Endothelial cell (in vitro differentiated cells): ENCODE measurements at places on chromosomes 2 and 18.

- DNase-seq = no peak
These were observed 12.7 kb upstream of the CABLES1 start for GRCh38 chr18:23122334-23123229.

DNA sequence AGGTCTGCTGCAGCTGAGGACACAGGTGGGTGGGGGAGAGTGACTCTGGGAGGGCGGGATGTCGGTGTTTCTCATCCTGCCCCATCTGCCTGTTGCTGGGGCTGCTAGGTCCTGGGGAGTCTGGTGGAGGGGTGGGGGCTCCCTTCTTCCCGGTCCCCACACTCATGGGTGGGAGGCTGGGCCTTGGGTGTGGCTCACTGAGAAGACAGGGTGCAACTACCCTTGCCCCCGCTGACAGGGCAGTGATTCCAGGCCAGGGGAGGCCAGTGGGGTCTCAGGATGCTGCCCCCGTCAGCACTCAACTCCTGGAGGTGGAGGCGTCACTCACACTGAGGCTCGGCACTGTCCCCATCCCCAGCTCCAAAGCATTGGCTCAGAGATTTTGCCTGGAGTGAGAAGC lies 7.7 kb upstream of the NFATC1 start:
- no peak for DNase-seq

DNA sequence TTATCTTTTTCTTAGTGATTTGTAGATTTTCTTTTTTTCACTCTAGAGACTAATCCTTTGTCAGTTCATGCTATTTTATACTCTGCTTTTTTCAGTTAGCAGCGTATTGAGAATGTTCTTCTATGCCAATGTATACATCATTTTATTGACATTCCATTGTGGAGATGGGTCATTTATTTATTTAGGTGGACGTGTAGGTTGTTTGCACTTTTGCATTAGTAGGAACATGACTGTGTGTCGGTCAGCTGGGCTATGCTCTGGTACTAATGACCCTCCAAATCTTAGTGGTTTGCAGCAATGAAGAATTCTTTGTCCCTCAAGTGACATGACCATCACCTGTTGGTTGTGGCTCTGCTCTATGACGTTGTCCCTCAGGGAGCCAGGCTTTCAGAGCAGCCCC lies 33.6 kb downstream of the HPCAL1 start:
- DNase-seq = no peak

GRCh38 chr2:85997017-85997970 lies 108.4 kb downstream of the POLR1A start:
- DNase-seq = no peak

- DNase-seq = no peak
These were observed 93.2 kb downstream of the SOCS6 start for GRCh38 chr18:70382017-70382416.

DNA sequence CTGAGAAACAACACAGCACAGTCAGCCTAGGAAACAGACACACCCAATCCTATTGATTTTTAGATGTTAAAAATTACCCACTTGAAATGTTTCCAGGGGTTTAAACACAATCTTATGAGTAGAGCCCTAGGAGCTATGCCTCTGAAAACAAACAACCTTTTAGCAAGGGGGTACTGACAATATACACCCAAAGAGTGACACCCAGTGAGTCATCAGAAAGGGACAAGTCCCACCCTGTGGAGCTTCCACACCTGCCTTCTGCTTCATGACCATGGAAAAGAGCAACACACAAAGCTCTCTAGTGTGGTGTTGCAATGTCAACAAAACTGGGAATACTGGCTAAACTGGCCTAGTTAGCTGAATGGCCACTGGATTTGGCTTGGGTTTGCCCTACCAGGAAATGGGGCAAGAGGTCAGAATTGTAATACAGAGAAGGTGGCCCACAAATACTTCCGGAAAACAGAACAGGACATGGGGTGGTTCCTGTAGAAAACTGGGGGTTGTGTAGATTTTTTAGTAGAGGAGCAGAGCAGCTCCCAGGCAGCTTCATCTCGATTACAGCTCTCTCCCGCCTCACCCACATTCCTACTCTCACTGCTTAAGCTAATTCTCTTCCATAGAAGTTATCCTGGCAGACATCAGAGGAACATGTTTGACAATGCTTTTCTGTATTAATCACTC lies 98.2 kb downstream of the GAREM1 start:
- no peak for DNase-seq

GRCh38 chr18:34943587-34943986 lies 97.6 kb upstream of the MAPRE2 start:
- DNase-seq = no peak

GRCh38 chr2:201233812-201234662 lies 26.3 kb upstream of the CASP8 start:
- DNase-seq = no peak

- no peak for DNase-seq
These were observed 269.1 kb downstream of the TMX3 start for GRCh38 chr18:68445668-68446426.

DNA sequence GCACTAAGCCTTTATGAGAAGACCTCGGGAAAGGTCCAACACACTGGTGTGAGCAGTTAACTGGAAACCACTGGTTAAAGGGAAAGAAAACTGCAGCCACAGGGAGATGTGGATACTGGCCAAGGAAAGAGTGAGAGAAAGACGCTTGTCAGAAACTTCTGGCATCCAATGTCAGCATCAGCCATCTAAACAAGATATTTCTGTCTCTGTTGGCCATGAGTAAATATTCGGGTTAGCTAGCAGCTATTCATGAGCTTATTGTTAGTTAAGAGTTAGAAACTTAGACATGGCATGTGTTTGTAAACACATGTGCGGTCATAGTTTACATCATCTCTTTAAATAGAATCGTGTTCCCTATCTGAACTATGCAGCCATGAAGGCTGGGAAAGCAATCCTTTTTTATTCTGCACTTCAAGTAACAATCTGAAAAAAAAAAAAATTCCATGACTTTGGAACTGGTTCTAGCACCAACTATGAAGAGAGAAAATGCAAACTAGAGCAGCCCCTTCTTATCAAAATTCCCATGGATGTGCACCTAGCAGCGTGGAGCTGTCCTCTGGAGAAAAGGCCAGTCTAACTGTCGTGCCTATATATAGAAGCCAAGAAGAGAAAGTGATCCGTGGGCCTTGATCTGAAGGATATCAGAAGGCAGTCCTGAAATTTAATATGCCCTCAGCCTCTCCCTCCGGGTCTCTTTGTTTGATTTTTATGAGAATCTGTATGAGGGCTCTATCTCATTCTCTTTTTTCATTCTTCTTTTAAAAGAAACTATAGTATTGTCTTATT lies 84.0 kb upstream of the RFX8 start:
- no peak for DNase-seq

DNA sequence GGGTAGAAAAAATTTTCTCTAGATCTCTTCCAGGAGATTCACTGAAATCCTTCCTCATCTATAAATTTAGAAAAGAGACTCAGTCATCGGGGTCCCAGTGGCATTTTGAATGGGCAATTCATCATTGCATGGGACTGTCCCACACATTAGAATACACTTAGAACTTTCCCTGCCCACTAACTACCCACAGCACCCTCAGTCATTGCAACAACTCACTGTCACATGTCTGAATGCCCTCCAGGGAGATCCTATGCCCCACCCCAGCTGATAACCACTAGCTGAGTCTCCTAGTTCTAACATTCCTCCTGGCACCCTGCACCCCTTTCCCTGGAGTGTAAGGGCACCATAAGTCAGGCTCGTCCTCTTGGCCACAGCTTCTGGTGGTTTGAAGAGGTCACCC lies 89.6 kb downstream of the INSIG2 start:
- DNase-seq = no peak

- no peak for DNase-seq
These were observed 22.2 kb downstream of the DDX1 start for GRCh38 chr2:15613736-15614429.

DNA sequence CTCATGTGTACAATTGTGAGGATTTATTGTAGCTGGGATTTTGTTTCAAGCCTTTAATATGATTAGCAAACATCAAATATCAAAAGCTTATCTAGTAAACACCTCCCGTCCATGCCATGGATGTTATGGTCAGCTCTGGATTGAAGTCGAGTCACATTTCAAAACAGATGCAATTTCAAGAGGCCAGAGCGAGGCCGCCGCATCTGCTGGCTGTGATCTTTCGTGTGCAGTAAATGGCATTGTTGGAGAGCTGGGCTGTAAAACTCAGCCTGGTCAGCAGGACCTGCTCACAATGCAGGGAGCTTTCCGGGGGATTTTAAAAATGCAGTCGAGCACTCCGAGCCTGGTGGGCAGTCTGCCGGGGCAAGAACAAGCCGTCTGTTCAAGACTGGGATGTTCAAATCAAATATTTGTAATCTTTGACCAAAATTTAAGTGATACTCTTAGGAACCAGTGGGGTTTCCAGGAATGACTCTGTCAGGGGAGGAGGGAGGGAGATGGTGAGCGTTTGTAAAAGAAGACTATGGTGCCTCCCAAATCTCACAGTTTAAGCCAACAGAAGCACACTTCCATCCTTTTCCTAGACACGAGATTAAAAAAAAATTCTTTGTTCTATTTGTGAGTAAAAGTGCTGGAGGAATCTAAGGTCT lies 97.6 kb downstream of the MYCN start:
- DNase-seq = no peak

- DNase-seq = no peak
These were observed 69.0 kb downstream of the TXNL1 start for GRCh38 chr18:56569416-56569815.

DNA sequence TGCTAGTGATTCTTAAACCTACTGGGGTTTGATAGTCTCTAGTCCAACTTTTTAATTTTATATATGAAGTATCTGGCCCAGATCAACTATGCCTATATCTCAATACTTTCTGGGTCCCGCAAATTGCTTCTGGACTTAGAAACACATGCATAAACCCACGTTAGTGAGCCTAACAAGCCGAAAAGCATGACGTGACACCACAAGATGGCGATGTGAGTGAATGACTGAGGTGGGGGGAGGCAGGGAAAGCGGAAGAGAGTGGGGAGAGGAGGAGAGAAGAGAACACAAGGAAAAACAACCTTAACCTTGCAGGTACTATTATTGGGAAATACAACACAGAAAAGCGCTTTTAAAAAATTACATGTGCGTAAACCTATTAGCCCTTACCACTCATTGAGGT lies 13.8 kb downstream of the PDIA6 start:
- DNase-seq = no peak

DNA sequence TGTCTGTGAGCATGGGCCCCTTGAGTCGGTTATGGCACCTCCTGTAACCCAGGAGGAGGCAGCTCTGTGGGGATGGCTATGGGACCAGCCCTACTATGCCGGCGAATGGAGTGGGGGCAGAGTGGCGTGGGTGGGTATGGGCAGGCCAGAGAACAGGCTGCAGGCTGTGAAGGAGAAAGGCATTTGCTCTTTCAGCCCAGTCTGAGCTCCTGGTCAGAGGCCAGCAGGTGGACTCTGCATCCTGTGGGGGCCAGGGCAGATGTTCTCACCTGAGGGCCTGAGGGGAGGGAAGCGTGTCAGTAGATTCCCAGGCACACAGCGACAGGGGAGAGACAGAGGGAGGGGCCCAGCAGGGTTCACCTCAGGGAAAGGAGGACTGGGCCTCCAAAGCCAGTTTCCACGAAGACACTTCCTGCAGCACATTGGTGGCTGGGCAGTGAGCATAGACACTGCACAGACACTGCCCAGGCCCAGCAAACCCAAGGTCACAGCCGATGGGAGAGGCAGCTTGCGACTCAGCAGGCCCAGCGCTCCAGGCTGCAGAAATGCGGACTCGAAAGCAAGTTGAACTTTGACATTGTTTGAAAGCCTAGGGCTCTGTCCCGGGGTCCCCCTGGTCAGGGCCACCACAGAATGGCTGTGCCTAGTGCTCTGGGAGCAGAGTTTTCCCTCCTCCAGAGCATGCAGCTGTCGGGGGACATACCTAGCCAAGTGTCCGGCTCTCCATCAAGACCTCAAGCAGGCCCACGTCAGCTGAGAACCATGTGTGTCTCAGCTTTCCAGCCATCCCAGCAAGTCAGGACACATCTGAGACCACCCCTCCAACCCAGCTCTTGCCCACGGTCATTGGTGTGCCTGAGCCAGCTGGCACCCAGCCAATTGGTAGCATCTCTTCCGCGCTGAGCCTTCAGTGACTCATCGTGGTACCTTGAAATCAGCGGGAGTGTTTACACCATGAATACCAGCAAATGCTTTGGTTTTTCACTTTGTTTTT lies 53.8 kb downstream of the TGOLN2 start:
- DNase-seq = no peak

DNA sequence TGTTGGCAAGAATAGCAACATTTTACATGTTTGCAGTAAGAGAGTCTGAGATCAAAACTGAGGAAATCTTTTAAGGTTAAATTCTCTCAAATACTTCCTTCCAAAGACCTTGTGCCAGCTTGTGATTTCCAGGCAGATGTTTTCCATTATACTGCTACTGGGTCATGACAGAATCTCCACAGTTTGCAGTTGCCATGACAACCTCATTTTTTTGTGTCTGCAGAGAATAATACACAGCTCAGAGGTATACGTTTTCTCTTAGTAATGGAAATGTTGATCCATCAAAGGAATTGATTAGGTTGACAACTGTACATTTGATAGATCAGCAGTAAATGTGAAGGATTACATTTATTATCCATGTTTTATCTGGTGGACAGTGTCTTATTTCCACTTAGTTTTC lies 29.1 kb upstream of the CSRNP3 start:
- peak; percentile 45 for DNase-seq

- no peak for DNase-seq
These were observed 201.6 kb downstream of the MGAT5 start for GRCh38 chr2:134455426-134455825.
